ENCODE measurements at places on chromosomes 4 and X.

DNA sequence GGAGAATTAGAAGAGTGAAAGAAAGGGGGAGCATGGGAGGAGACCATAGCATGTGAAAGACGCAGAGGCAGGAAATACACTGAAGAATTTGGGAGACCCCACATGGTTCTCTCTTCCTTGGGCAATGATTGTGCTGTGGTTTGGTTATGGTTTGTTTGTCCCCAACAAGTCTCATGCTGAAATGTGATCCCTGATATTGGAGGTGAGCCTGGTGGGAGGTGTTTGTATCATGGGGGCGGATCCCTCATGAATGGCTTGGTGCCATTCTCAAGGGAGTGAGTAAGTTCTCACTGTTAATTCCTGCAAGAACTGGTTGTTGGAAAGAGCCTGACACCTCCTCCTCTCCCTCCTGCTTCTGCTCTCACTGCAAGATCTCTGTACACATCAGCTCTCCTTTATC lies 78.6 kb upstream of the RAI2 start:
- DNase-seq = no peak

DNA sequence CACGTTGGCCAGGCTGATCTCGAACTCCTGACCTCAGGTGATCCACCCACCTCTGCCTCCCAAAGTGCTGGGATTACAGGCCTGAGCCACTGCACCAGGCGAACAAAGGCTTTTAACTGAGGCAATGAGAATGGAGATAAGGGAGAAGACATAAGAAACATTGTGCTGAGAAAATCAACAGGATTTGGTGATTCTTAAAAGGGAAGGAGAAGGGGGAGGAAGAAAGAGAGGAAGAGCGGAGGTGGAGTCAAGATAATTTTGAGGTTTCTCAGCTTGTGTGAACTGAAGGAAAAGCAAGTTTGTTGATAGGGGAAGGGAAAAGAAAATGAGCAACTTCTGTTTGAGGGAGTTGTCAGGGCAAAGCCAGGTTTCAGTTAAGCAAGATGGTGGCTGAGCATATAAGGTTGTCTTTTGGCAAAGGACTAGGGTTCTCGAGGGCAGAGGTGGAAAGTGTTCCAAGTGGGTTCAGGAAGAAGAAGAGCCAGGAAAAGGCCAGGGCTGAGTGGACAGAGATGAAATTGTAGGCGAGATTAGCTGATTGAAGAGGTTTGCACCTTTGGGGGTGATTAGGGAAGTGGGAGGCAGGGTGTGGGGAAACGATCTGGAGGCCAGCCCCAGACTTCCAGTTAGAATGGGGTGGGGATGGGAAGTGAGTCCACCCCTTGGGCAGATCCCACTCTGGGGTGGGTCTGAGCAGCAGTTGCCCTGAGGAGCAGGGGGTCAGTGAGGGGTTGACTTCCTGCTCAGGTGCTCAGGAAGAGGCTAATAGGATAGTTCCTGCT lies 7.8 kb downstream of the DOCK11 start:
- DNase-seq = no peak

DNA sequence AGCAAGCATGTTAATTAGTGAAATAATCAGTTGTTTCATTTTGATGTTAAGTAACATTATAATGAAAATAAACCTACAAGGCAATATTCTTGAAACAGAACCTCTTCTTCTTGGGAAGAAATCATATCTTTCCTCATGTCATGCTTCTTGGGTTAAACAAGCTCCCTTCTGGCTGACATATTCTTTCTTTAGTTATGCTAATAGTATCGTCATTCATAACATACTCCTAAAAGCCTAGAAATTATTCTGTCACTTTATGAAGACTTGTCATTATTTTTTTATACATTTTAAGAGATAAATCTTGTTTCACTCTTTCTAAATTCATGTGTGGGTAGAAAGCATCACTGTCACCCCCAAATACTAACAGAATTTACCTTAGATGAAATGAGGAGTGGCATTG lies 1047.0 kb upstream of the GRID2 start:
- DNase-seq = peak; percentile 20

DNA sequence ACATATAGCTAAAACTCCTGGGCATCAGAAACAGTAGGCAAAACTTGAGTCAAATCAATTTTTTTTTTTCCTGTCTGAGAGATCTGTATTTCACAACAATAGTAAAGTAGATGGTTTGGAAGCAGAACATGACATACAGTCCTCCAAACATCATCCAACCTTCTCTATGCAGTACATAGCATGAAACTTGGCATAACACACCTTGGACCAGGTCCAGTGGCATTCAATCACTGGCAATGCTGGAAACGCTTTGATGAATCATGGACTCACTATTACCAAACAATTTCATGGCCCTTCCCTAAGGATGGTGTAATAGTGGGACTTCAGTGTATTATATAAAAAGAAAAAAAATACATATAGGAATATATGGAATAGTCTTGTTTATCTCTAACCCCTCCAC lies 154.6 kb downstream of the FMR1NB start:
- DNase-seq = no peak

- DNase-seq = no peak
Observed at GRCh38 chr4:99986792-99987191, 36.7 kb upstream of the H2AZ1 start.

DNA sequence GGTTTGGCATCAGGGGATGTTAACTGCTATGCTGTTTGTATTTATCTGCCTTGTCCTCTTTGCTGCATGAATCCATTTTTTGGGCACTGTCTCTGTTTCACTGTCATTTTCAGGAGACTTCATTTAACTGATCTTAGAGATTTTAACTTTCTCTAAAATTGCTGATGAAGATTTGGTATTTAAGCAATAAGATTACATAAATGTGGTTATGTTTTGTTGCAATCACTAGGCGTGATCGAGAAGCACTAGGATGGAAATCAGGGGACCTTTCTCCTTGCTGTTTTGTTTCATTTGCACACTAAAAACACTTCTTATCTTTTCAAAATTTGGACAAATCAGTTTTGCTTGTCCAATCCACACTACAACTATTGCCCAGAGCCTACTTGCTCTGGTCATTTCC lies 15.4 kb downstream of the CXCL2 start:
- DNase-seq = no peak

DNA sequence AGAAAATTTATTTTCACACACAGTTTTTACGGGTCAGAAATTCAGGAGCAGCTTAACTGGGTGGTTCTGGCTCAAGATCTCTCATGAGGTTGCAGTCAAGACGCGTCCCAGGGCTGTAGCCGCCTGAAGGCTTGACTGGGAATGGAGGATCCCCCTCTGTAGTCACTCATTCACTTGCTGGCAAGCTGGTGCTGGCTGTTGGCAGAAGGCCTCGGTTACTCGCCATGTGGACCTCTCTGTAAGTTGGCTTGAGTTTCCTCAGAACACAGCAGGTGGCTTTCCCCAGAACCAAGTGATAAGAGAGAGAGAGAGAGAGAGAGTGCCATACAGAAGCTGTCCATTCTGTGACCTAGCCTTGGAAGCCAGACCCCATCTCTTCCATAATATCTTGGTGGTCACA lies 132.8 kb downstream of the DCLK2 start:
- DNase-seq = no peak

DNA sequence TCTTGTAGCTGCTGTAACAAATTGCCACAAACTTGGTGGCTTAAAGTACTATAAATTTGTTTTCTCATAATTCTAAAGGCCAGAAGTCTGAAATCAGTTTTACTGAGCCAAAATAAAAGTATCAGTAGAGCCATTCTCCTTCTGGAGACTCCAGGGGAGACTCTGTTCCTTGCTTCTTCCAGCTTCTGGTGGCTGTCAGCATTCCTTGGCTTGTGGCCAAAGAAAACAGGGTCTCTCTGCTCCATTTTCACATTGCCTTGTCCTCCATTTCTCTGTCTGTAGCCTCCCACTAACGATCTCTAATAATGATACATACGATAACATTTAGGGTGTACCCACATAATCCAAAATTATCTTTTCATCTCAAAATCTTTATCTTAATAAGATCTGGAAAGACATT lies 200.4 kb downstream of the MAB21L2 start:
- DNase-seq = no peak

- no peak for DNase-seq
Observed at GRCh38 chrX:139929876-139930275, 3.0 kb downstream of the ATP11C start.

DNA sequence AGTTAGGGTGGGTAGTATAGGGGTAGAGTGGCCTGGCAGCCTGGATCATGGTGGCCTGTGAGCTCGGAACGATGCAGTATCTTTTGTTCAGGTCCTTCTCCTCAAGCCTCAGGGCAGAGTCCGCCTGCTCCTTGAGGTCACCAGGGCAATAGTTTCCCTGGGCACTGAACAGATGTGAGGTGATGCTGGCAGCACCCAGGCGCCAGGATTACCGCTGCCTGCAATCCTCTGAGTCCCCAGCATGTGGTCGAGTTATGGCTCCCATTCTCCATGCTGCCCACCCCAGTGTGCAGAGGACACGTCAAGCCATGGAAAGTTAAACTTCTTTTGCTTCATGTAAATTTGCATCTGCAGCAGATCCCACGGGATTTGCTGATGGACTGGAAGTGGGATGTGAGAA lies 38.7 kb downstream of the NEIL3 start:
- no peak for DNase-seq
